D721Med (cell line): ENCODE measurements at places on chromosomes 2 and 18.

- DNase-seq = no peak
Observed at GRCh38 chr18:69326094-69326493, 74.6 kb upstream of the DOK6 start.

DNA sequence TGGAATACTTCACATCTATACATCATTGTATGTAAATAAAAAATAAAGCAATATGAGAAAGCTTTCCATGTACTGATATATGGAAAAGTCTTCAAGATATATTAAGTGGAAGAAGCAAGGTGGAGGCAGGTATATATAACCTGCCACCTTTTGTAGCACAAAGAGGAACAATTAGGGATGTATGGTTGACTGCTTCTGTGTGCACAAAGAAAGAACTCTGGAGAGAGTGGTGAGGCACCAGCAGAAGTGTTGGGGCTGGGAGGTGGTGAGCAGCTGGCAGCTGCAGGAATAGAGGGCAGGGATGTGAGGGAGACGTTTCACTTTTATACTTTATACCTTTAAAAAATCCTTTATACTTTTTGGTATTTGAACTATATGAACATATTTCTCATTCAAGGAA is 26.1 kb downstream of the KIF5C start:
- no peak for DNase-seq

GRCh38 chr2:232511336-232511890 is 8.8 kb upstream of the PRSS56 start:
- DNase-seq = no peak

- DNase-seq = no peak
Observed at GRCh38 chr2:36013064-36013463, 342.5 kb upstream of the CRIM1 start.

- DNase-seq = no peak
Observed at GRCh38 chr2:142878031-142878678, 691 bp downstream of the KYNU start.

DNA sequence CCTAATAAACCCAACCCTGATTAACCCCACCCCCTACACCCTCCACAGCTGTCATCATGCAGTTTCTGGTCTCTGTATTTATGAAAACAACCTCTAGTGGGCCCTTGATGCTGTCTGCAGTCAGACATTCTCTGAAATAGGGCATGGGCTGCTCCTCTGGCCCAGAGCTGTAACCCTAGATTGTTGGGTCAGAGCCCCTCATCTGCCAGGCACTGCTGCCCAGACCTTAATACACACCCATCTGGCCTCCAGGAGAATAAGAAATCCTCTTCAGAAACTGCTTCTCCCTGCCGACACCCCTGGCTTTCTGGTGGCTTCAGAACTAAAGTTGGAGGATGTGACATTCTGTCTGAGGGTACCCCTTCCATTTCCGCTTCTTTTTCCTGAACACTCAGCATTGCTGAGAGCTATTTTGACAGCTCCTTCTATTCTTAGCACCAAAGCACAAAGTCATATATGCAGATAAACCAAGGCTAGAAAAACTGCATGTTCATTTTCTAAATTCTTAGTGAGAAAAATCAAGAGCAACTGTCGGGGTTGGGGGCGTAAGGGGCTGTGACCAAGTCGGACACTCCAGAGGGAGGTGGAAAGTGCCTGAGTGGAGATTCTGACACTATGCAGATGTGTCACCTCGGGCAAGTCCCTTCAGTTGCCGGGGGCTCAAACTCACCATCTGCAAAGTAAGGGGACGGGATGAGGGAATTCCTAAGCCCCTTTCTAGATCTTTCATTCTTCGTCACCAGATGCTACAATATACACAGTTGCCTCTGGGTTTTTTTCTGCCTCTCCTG is 28.7 kb downstream of the SRSF7 start:
- no peak for DNase-seq

DNA sequence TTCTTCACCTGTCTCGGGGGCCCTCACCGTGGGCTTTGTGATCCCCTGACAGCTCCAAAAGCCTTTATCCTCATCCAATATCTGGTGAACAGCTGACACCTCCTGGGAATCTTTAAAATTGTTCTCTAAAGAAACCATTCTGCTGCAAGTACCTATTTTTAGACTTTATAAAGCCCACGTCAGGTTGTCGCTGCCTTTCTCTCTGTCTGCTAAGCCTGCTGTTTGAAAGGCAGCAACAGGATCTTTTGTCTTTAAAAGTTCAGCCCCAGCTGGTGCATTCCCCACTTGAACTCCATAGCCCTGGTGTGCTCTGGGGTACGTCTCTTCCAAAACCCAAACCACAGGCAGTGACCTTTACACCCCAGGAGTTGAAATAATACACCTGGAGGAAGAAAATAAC is 145.0 kb downstream of the NEDD4L start:
- DNase-seq = no peak

- DNase-seq = no peak
Observed at GRCh38 chr2:61718965-61719364, 134.9 kb downstream of the FAM161A start.

DNA sequence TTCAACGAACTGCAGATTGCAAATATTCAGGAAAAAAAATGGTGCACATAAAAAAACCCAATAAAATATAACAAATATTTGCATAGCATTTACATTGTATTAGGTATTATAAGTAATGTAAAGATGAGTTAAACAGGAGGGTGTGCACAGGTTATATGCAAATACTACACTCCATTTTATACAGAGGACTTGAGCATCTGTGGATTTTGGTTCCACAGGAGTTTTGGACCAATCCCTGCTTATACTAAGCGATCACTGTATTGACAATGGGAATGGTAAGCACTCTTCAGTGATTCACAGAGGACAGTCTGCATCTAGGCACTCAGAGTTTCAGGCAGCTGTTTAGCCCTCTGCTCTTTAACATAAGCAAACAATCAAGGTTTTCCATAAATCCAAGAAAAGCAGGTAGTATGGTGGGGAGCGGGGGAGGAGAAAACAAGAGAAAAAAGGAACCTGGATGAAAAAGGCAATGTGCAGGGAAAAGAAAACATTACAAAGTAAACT is 206.0 kb upstream of the PARD3B start:
- no peak for DNase-seq

GRCh38 chr2:206354129-206354528 is 79.7 kb downstream of the ZDBF2 start:
- no peak for DNase-seq

- DNase-seq = no peak
Observed at GRCh38 chr18:59823596-59824195, 76.1 kb upstream of the PMAIP1 start.

GRCh38 chr2:178473931-178474330 is 4.5 kb downstream of the FKBP7 start:
- no peak for DNase-seq

- no peak for DNase-seq
Observed at GRCh38 chr2:120709608-120710041, 26.0 kb upstream of the GLI2 start.

DNA sequence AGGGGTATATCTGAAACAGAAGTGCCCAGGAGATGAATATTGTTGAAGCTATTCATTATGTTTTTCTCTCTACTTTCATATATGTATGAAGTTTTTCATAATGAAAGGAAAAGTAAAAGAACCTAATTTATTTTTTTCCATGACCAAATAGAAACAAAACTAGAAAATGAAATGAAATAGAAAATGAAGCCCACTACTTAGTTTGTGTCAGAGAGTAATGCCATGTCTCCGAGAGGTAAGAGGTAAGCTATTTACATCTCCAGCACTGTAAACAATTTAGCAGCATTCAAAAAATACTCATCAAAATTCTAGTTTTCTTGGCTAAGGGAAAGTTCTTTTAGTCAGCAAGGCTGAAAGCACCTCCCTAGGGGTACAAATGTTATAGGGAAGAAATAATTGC is 238.6 kb downstream of the PTH2R start:
- no peak for DNase-seq

DNA sequence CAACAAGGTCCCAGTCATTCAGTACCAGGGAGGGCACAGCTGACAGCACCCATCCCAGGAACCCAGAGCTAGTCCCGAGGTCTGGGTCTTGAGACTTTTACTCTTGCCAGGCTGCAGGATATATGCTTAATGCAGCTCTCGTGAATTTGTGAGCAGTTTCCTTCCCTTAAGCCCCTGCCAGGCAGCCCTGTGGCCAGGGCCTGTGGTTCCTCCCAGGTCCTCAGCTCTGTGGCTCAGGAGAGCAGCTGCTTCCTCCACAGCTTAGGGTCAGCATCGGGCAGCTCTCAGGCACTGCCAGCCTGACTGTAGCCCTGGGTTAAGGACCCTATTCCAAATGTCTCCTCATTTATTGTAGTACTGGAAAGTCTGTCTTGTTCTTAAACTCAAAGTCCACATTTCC is 1384.8 kb downstream of the RPIA start:
- DNase-seq = no peak

DNA sequence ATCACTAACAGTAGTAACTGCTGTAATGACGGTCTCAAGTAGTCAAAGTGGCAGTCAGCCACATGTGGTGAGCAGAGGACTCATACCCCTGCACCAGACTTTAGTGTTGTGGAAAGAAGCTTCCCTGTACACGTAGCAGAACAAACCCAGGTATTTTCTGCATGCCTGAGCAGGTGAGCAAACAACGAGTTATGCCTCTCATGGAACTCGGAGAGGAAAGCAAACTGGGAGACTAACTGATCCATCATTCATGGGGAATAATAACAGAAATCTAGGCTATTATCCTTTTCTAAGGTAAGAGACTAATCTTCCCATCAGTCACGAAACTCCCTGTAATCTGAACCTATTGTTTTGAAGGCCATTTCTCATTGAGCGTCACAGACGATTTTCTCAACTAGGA is 1495.2 kb upstream of the NXPH2 start:
- no peak for DNase-seq

GRCh38 chr2:223109341-223109740 is 57.4 kb downstream of the KCNE4 start:
- no peak for DNase-seq

GRCh38 chr2:104860451-104860790 is 6.5 kb downstream of the POU3F3 start:
- no peak for DNase-seq

- no peak for DNase-seq
Observed at GRCh38 chr2:185316383-185316782, 422.2 kb upstream of the FSIP2 start.

- no peak for DNase-seq
Observed at GRCh38 chr2:46970334-46971288, 55.0 kb upstream of the MCFD2 start.

DNA sequence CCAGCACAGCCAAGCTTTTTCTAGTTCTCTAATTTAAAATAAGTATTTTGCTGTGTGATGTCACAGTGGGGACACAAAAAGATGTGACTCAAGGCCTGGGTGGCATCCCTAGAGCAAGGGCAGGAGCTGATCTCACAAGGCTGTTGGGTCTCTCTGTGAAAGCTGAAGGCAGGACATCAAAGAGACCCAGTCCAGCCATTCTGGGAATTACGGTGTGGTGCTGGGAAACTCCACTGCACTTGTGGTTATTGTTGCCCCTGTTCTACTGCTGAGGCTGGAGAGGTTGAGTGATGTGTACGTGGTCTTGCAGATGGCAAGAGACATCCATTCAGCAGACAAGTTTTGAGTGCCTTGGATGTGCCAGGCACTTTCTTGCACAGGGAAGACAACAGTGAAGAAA is 352.9 kb downstream of the CYRIA start:
- DNase-seq = no peak

DNA sequence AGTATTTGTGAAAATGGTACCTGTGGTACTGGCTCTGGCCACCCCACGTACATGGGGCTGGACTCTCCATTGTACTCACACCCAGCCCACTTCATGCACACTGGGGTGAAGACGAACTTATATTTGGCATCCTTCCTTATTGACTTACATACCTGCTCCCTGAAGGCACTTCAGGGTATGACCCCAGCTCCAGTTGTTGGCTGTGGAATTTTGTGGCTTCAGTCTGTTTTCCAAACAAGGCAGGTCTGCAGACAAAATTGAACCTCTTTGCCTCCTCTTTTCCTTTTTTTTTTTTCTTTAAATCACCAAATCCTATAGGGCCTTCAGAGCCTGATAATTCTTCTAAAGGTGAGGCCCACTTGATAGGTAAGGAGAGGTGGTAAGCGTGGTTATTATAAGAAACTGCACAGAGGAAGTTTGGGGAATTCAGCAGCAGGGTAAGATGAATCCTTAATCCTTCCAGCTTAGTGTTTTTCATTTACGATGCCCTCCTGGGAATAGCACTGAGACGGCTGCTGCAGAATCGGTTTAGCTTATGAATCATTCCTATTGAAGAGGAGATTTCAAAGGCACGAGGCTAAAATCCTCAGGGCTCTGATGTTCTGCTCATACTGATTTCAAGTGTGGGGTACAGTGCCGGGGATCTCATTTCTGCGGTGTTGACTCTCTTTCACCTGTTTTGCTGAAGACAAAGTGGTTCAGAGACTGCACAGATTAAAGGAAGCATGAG is 55.2 kb downstream of the KIF5C start:
- DNase-seq = peak; percentile 18

GRCh38 chr2:179239195-179239594 is 25.4 kb downstream of the SESTD1 start:
- DNase-seq = no peak

DNA sequence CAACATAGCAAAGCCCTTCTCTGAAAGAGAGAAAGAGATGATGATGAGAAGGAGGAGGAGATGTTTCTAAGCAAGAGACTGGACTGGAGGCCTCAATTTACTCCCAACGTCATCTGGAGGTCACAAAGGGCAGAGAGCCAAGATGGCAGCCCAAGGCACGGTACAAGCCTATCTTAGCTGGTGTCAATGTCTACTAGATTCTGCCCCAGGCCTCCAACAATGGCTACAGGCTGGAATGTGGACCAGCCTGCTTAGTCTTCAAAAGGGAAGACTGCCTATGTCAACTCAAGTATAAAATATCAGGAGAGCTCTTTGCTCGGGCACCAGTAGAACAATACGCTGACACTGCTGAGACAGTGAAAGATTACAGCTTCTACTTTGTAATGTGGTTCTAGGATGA is 6.7 kb upstream of the SLC4A5 start:
- no peak for DNase-seq

DNA sequence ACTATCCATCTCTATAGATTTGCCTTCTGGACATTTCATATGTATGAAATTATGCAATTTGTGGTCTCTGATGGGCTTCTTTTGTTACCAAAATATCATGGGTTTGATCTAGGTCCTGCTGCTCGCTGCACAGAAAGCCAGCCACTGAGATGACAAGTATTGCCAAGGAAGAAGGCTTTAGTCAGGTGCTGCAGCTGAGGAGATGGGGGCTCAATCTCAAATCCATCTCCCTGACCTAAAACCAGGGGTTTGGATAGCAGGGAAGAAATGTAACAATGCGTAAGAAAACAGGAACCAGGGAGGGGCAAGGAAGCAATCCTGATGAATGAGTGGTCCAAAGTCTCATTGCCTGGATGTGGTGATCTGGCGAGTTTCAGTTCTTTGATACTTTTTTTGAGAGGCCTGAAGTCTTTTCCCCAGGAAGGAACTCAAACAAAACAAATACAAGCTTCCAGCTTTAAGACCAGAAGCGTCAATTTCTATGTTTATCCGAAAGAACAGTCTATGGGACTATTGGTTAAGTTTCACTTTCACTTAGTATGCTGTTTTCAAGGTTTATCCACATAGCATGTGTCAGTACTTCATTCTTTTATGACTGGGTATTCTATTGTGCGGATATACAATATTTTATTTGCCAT is 3.4 kb upstream of the CKAP2L start:
- DNase-seq = no peak
